ENCODE measurements at places on chromosomes 13 and 19.

DNA sequence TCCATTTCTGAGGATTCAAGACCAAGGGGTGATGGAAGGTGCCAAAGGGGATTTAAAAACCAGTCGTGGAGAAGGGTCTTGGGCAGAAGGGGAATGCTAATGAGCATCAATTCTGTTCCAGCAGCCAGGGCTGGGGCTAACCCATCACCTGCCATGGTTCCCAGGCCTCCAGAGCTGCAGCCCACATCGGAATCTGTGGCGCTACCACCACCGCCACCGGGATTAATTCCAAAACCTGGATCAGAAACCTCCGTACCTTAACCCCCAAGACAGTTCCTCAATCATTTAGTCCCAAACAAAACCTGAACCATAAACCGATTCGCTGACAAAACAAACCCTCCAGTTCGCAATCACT is 583 bp downstream of the ZNF615 start:
- DNase-seq = no peak

DNA sequence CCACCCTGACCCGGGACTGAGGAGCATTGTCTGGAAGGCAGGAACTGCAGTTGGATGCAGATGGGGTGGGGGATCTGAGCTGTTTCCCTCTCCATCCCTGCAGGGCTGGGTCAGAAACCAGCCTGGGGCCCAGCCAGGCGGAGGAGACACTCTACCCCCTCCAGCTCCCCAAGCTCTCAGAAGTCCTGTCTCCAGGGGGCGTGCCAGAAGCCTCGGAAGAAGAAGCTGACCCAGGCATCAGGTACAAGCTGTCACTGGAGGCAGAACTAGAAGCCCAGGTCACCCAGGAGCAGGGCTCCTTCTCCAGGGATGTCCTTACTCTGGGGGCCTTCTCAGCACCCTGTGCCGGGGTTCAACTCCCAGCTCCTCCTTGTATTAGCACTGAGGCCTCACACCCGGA is 15.5 kb downstream of the SIX5 start:
- no peak for DNase-seq

DNA sequence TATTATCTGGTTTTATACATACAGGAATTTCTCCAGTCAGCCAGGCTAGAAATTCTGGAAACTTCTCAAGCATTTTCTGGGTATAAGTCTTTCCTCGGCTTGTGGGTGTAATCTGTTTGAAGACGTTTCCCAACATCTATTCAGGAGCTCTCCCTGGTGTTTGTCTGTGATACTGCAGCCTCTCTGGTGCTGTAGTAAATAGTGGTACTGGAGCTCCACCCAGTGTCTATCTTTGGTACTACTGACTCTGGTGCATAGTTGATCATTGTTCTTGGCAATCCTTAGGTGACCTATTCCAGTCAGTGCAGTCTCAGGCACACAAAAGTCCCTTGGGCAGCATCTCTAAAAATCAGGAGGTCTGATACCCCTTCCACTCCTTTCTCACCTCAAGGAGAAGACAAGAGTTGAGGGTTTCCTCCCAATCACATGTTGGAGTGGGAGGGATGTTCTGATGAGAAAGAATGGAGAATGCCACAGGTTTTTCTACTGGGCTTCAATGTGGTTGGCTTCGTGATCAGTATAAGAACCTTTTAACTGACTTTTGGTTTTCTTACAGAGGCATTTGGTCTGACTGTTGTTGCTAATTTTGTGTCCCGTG is 115.5 kb downstream of the CYSLTR2 start:
- DNase-seq = no peak

DNA sequence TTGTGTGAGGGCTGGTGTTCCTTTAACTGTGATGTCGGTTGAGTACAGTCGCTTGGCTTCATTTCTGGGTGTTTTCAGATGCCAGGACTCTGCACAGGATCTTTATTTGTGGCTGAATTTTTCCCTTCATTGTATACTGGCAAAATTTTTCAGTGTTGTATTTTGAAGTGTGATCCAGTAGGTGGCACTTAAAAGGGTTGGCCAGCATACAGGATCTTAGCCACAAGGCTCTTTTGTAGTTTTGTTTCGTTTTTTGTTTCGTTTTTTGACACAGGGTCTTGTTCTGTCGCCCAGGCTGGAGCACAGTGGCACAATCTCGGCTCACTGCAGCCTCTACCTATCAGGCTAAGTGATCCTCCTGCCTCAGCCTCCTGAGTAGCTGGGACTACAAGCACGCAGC is 8.7 kb downstream of the FCAR start:
- DNase-seq = no peak

- DNase-seq = peak; percentile 33
Measured at GRCh38 chr13:34179481-34179880, 361.5 kb downstream of the RFC3 start.

DNA sequence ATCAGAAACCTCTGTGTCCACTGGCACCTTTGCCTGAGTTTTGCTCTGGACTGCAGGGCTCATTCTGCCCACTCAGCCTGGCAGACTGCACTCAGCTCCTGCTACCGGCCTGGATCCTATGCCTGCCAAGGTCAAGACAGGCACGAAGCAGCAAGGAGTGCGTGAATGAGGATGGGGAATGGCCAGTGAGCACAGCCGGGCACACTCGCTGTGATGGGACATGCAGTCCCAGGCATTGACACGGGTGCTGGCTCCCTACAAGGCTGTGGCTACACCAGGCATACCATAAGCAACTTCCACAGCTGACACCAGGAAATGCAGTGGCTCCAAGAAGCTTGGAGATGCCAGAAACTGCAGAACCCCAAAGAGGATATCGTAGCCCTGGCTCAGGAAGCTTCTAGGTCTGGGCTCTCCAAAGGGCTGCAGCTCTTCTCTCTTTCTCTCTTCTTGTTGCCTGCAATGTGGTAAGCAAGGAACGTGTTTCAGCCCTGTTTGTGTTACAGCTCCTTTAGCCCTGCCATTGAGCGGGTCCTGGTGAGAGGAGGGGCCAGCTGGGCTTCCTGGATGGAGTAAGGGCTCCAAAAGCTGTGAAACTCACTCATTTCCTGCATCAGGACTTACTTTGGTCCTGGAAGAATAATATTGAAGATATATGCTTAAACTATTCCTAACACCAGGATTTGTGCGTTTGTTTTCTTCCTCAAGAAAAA is 832.6 kb upstream of the SLITRK5 start:
- DNase-seq = no peak

GRCh38 chr19:16206046-16206605 is 8.4 kb downstream of the AP1M1 start:
- DNase-seq = no peak

GRCh38 chr19:6275170-6275744 is 4.5 kb downstream of the MLLT1 start:
- DNase-seq = no peak

- DNase-seq = no peak
Measured at GRCh38 chr19:8512115-8512967, 1.6 kb downstream of the ZNF414 start.

- DNase-seq = no peak
Measured at GRCh38 chr19:9940778-9941177, 4.5 kb upstream of the OLFM2 start.

DNA sequence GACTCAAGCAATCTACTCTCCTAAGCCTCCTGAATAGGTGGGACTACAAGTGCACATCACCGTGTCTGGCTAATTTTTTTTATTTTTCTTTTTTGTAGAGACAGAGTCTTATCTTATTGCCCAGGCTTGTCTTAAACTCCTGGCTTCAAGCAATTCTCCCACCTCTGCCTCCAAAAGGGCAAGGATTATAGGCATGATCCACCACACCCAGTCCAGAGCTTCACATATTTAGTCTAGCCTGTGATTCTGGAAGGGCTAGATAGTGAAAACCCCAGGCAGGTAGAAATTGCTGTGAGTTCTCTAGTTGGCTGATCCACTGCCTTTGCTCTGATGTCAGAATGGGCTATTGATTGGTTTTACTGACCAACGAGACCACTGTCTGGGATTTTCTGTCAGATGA is 854.6 kb upstream of the MIR17HG start:
- DNase-seq = no peak

DNA sequence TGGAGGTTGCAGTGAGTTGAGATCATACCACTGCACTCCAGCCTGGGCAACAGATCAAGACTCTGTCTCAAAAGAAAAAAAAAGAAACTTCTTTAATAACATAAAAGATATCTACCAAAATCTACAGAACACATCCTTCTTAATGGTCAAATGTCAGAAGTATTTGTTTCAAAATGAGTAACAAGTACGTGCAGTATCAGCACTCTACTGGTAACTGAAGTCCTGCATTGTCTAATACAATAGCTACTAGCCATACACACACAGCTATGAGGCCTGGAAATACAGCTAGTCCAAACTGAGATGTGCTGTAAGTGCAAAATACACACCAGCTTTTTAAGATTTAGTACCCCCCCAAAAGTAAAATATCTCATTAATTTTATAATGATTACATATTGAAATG is 88.1 kb downstream of the TSC22D1 start:
- DNase-seq = no peak

DNA sequence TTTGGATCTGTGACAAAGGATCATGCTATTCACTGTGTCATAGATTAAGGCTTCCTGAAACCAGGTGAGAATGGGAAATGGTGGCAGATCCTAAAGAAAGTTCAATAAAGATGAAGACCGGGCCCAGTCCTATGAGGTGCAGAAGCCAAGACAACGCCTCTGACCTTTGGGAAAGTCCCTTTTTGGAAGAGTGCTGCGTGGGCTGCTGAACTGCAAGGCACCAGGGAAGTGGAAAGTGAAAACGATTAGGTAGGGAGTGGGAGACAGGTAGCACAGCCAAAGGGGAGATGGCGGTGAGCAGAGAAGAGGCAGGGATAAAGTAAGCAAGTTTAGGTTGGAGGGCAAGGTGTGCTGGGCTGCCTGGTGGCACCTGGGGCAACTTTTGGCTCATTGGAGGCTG is 16.3 kb downstream of the MBNL2 start:
- no peak for DNase-seq

DNA sequence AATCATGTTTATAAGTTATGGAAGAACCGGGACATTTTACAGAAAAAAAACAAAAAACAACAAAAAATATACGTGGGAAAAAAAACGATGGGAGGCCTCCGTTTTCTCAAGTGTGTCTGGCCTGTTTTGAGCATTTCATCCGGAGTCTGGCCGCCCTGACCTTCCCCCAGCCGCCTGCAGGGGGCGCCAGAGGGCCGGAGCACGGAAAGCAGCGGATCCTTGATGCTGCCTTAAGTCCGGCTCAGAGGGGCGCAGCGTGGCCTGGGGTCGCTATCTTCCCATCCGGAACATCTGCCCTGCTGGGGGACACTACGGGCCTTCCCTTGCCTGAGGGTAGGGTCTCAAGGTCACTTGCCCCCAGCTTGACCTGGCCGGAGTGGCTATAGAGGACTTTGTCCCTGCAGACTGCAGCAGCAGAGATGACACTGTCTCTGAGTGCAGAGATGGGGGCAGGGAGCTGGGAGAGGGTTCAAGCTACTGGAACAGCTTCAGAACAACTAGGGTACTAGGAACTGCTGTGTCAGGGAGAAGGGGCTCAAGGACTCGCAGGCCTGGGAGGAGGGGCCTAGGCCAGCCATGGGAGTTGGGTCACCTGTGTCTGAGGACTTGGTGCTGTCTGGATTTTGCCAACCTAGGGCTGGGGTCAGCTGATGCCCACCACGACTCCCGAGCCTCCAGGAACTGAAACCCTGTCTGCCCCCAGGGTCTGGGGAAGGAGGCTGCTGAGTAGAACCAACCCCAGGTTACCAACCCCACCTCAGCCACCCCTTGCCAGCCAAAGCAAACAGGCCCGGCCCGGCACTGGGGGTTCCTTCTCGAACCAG is 1.8 kb upstream of the APOE start:
- DNase-seq = no peak

GRCh38 chr13:85405316-85405897 is 393.8 kb downstream of the SLITRK6 start:
- no peak for DNase-seq

GRCh38 chr13:41833831-41834230 is 127.1 kb downstream of the VWA8 start:
- DNase-seq = no peak

DNA sequence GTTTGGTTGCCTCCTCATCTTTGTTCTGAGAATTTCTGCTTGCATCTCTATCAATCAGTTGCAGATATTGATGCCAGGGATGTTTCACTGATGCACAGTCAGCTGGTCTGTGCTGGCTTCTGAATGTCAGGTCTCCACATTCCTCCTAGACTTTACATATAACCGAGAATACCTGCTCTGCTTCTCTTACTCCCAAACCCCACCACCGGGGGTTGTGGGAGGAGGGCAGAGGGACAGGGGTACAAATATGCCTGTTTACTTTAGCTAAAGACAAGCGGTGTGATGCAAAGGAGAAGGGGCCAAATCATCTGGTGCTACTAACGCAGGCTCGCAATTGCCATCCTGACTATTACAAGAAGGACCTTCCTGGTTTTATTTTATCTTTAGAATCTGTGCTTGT is 17.4 kb upstream of the KLHL1 start:
- DNase-seq = no peak

DNA sequence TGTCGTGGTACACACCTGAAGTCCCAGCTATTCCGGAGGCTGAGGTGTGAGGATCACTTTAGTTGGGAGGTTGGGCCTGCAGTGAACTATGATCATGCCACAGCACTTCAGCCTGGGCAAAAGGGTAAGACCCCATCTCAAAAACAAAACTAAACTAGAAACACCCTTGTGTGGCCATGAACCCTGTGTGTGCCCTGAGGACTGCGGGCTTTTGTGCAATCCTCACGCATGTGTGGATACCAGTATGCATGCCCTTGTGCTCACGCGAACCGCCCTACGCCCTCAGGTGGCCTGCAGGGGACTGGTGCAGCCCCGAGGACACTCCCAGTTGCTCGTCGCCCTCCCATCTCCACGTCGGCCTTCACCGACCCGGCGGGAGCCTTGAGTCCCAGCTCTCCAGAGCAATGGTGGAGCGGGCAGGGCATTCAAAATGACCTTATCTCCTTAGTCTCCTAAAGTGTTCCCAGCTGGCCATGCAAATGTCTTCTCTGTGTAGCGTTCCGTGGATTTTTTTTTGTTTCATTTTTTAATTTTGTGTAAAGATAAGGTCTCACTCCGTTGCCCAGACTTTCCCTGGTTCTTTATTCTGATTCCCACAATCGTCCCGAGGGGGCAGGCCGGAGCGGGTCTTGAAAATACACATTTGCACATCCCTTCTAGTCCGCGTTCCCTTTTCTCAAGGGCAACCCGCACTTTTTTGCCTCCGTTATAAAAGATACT is 868 bp upstream of the EGLN2 start:
- peak; percentile 73 for DNase-seq

DNA sequence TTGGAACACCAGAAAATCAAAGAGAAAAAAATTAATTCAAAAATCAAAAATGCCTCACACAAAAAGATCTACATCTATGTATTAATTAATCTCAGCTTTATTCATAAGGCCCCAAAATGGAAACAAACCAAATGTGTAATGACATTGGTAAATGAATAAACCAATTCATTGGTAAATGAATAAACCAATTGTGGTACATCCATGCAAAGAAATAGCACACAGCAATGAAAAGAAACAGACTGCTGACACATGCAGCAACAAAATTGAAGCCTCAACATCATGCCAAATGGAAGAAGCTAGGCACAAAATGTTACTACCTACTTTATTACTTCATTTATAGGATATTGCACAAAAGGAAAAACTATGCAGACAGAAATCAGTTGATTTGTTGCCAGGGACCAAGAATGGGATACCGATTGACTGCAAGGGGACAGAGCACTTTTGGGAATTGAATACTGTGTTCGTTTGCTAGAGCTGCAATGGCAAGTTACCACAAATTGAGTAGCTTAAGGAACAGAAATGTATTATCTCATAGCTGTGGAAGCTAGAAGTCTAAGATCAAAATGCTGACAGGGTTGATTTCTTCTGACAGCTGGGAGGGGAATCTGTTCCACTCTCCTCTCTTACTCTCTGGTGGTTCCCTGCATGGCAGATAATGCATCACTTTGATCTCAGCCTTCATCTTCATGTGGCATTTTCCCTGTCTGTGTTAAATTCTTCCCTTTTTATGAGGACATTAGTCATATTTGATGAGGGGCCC is 252.8 kb downstream of the RFC3 start:
- DNase-seq = no peak

Data from DMS79 (cell line).